GM13976 (cell line): ENCODE measurements at places on chromosomes 6 and 20.
A peak's percentile ranks its signal among the peaks of the same experiment; 100 is the strongest.

GRCh38 chr20:33687370-33687915 is 1.3 kb upstream of the E2F1 start:
- DNase-seq, result no peak

- DNase-seq, result peak; percentile 88
Observed at GRCh38 chr20:3781153-3781910, at the start of gene SPEF1. SPEF1 (minus strand) TSS chr20:3781448; CDS start chr20:3781287, 161 bp downstream.

- DNase-seq, result no peak
Observed at GRCh38 chr20:53445321-53445731, 148.3 kb downstream of the ZNF217 start.

GRCh38 chr6:16694781-16695578 is 66.3 kb downstream of the ATXN1 start:
- DNase-seq, result peak; percentile 28

GRCh38 chr6:24923885-24924401 is 11.8 kb downstream of the RIPOR2 start:
- no peak for DNase-seq

- DNase-seq, result no peak
Observed at GRCh38 chr20:38343311-38344106, 2.8 kb upstream of the LBP start.

GRCh38 chr6:82385961-82386360 is 22.3 kb downstream of the TPBG start:
- no peak for DNase-seq

DNA sequence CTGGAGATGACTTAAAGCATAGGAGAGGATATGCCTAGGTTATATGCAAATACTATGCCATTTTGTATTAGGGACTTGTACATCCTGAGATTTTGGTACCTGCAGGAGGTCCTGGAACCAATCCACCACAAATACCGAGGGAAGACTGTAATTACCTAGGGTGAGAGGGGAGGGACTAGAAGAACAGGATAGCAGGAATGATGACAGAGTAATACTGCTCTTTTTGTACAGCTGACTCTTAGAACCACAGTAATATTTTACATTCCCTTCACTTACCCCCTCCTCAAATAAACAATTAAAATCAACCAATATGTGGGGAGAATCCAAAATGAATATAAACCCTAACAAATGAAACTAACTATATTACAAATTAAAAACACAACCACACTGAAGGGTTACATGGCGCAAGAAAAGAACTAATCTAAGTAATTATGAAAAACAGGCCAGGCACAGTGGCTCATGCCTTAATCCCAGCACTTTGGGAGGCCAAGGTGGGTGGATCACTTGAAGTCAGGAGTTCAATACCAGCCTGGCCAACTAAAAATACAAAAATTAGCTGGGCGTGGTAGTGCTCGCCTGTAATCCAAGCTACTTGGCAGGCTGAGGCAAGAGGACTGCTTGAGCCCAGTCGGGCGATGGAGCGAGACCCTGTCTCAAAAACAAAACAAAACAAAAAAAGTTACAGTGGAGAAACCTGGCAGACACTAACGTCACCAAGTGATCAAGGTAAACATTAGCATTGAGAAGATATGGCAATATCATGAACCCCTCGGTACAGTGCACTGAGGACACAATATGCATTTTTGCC is 37.1 kb downstream of the MAP1LC3A start:
- DNase-seq, result no peak

- DNase-seq, result no peak
Observed at GRCh38 chr6:95802978-95803377, 212.8 kb upstream of the FUT9 start.

- no peak for DNase-seq
Observed at GRCh38 chr6:14278006-14278405, 160.4 kb downstream of the CD83 start.

- no peak for DNase-seq
Observed at GRCh38 chr20:3121955-3122610, 37.6 kb upstream of the AVP start.

DNA sequence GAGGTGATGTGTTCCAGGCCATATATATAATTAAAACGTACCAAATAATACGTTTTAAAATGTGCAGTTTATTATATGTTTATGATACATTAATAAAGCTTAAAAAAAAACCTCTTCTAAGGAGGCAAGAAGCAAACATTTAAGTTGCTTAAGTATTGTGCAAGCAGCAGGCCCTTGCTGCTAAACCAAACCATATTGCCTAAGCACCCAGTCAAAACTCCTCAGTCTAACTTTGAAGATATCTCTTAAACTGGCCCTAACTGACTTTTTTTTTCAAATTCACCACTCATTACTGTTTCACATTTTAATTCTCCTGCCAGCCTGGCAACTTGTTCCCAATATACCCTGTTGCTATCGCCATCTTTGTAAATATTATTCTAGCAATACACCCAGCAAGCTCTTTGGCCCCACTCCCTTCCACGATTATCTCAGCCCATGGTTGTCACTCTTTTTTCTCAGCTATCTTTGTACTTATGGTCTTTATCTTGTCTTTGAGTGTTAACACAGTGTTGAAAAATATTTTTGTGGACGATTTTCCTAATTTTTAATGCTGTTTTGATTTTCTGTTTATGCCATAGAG is 60.9 kb downstream of the C6orf58 start:
- DNase-seq, result no peak

- DNase-seq, result no peak
Observed at GRCh38 chr6:93581371-93581770, 162.0 kb upstream of the EPHA7 start.

GRCh38 chr6:14270925-14271788 is 153.6 kb downstream of the CD83 start:
- no peak for DNase-seq

DNA sequence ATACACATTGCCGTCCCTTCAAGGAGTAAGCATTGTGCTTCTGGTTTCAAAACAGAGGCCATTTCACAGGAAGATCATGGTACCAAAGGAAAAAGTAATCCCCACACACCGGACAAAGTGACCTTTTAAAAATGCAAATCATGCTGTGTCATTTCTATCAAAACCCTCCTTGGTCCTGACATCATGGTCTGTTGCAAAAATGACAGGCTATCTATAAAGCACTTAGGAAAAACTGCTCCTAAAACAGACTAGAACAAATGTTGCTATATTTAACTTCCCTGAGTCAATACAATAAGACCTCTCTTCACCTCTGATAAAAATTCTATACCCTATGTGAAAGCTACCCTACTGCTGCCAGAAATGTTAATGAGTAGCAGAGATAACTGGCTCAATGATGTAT is 353.6 kb upstream of the RUNX2 start:
- DNase-seq, result no peak

- peak; percentile 76 for DNase-seq
Observed at GRCh38 chr20:45823949-45824835, 2.9 kb downstream of the TNNC2 start.

GRCh38 chr20:6007094-6007528 is 46.7 kb downstream of the LRRN4 start:
- DNase-seq, result no peak

GRCh38 chr6:131997429-131998153 is 46.4 kb upstream of the CCN2 start:
- no peak for DNase-seq

- DNase-seq, result no peak
Observed at GRCh38 chr6:161667957-161668356, 394.1 kb upstream of the AGPAT4 start.

- peak; percentile 38 for DNase-seq
Observed at GRCh38 chr6:98832284-98833056, 1.9 kb upstream of the POU3F2 start.

DNA sequence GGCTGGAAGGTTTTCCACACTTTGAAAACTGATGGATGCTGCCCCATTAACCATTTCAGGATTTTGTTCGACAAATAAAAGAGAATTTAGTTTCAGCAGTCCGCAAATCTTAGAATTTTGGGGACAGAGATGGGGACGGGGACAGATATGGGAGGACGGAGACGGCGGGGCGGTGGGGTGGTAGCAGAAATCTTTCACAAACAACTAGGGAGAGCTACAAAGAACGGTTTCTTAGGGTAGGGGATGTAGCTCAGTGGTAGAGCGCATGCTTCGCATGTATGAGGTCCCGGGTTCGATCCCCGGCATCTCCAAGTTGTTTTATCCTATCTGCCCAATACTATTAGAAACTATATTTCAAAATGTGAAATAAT is 15.1 kb downstream of the HMGN4 start:
- peak; percentile 66 for DNase-seq

GRCh38 chr6:46626228-46626909 is 26.2 kb downstream of the CYP39A1 start:
- DNase-seq, result peak; percentile 27

DNA sequence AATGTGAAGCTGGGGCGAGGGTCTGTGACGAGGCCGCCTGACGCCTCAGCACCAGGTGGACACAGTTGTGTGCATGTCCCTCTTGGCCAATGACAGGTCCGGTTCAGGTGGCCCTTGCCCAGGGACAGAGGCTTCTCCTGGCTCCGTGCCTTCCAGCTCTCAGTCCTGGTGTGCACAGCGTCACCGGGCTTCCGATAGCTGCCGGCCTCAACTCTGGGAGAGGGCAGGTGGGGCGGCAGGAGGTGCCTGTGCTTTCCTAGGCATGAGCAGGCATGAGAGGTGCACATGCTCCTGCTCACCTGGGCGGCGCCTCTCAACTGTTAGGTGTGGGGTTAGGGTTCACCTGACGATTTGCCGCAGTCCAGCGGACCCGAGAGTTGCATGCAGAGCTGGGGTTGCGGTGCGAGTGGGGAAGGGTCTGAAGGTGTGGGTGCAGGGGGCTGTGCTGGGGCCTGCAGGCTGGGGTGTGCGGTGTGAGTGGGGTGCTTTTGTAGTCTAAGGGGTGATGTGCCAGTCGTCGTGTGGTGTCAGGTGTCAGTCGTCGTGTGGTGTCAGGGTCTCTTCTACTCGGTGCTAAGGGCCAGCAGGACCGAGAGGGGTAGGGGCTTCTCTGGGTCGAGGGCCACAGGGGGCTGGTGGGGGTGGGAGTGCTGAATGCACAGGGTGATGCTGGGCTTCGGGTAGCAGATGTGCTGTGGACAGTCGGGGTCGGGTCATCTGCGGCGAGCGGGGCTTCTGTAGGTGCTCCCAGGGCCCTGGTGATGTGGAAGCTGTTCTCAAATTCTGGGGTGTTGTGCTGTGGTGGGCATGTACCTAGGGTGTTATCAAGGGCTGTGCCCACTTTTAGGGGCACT is 3.8 kb upstream of the SOX18 start:
- no peak for DNase-seq

GRCh38 chr6:75084018-75084417 is 121.8 kb downstream of the COL12A1 start:
- no peak for DNase-seq

- no peak for DNase-seq
Observed at GRCh38 chr6:149380523-149380922, 19.5 kb upstream of the SUMO4 start.

GRCh38 chr6:84449220-84449619 is 221.8 kb upstream of the CEP162 start:
- DNase-seq, result no peak

- no peak for DNase-seq
Observed at GRCh38 chr6:135095716-135096115, 41.1 kb upstream of the HBS1L start.

- DNase-seq, result no peak
Observed at GRCh38 chr6:7880718-7881107, 29.9 kb downstream of the TXNDC5 start.
